ENCODE measurements at places on chromosomes 6 and 20. TPM values are rescaled to one million over a fixed set of nuclear protein-coding genes. Genes with fewer than 3 reads are reported as not detected.

DNA sequence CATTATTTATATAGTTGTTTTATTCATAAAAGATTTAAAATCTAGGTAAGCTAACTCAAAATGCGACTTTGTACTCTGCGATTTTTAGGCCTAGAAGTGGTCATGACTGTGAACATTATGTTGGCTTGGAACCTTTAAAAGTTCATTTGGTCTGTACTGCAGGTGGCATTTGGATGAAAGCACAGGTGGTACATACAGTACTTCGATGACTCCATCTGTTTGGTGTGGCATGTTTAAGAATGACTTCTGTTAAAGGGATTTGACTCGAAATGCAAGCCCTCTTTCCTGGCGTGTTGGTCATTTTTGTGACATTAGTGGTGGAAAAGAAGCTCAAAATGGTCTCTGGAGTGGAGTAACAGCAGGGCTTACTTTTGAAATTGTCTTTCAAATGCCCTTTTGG is 118.1 kb downstream of the UST start:
- DNase-seq = no peak

GRCh38 chr20:2820896-2821869 is 5.0 kb downstream of the TMEM239 start:
- DNase-seq = no peak

- DNase-seq = peak; percentile 94
Measured at GRCh38 chr6:88165844-88166492, at the start of gene CNR1. CNR1 (minus strand) TSS chr6:88166347; CDS start chr6:88145274, 21,073 bp downstream.

GRCh38 chr6:36829919-36830544 is 9.2 kb downstream of the CPNE5 start:
- peak; percentile 95 for DNase-seq

GRCh38 chr6:45617441-45617840 is 239.7 kb upstream of the SUPT3H start:
- no peak for DNase-seq

DNA sequence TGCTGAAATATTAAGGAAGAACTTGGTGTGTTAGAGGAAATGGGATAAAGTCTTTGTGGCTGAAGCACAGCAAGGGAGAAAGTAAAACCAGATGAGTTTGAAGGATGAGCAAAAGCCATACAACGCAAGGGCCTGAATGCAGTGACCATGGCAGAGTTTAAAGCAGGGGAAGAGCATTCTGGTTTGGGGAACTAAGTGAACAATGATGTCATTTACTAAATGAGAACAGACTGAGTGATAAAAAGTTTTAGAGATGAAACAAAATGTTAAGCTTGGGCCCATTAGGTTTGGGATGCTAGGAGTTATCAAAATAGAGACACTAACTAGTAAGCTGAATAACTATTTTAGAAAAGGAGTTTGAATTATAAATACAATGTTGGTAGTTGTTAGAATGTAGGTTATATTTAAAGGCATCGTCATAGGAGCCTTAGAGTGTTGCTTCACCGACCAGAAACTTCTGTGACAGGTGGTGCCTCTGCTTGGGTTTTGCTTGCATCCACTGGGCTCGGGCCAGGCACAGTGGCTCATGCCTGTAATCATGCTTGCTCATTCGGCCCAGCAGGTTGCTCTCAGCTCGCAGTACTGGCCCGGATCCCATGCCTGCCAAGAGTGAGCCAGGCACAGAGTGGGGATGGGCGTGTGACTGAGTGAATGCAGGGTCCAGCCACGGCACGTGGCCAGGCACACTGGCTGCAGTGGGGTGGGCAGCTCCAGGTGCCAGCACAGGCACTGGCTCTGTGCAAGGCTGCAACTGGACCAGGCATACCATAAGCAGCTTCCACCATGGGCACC is 37.4 kb upstream of the OPRM1 start:
- DNase-seq = no peak

DNA sequence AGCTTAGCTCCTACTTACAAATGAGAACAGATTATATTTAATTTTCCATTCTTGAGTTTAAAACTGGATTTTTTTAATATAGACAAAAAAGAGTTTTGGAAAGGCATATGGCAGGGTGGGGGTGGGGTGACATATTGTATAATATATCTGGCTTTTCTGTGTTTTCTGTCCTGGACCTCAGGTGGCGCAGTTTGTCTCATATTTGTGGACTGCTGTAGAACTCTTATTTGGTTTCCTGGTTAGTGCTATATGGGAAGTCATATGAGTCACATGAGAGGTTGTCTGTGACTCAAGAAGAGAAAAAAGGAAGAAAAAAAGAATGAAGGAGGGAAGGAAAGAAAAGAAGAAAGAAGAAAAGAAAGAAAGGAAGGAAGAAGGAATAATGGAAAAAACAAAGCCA is 131.8 kb downstream of the CLVS2 start:
- no peak for DNase-seq

DNA sequence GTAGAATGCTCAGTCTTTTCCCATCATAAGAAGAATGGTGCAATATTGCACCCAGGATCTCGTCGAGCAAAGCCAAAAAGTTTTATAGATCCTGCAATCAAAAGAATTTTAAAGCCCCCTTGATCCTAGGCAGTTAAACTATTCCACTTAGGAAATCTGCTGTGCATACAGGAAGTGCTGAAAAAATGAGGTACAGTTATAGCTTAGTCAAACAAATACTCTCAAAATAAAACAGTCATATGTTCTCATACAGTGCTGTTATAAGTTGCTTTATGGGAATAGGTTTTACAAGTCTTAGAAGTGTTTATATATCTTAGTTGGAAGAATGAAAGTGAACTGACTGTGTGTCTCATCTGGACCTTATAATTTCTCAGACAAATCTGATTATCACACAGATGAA is 232.6 kb upstream of the RAB32 start:
- DNase-seq = no peak

GRCh38 chr20:11852811-11853210 is 64.9 kb upstream of the BTBD3 start:
- DNase-seq = no peak

GRCh38 chr6:158836625-158837311 is 17.6 kb upstream of the EZR start:
- DNase-seq = no peak

DNA sequence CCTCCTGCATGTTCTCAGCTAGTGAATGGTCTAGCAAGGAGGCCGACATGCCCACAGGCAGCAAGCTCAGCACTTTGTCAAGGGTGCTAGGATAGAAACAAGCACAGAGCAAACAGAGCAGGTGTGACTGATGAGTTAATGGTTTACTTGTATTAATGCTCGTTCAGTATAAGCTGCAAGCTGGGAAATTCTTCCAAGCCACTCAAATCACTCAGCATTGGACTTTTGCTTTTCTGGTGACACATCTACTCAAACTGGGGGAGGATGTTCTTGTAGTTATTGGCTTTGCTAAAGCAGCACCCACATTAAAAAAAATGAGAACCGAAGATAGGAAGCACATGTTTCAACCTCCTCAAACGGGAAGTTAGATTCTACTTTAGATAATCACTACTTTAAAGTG is 43.1 kb upstream of the NEDD9 start:
- no peak for DNase-seq

DNA sequence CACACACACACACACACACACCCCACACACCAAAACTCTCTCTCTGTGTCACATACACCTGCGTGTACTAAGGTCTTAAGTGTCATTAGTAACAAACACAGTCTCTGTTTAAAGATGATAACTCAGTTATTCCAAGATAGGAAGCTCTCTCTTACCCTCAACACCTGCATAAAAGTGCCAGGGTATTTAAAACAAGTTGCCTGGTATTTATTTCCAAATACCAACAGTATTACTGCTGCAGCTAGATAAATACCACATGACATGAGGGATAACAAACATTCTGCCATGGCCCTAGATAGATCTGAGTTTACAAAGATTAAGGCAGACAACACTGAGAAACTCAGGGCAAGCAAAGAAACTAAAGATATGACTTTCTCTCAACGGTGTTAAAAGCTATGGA is 118.5 kb downstream of the SIM1 start:
- no peak for DNase-seq

- no peak for DNase-seq
Measured at GRCh38 chr6:156593893-156594292, 183.3 kb upstream of the ARID1B start.

Gene SYNDIG1
- 23.9 TPM for total RNA-seq

Gene LAMP5
- 27.4 TPM for total RNA-seq
